ENCODE measurements at places on chromosomes 4 and X.

- no peak for DNase-seq
These were observed 501.1 kb downstream of the KCNIP4 start for GRCh38 chr4:21447301-21448054.

GRCh38 chrX:38260231-38260630 is 39.6 kb upstream of the SRPX start:
- DNase-seq, result no peak

DNA sequence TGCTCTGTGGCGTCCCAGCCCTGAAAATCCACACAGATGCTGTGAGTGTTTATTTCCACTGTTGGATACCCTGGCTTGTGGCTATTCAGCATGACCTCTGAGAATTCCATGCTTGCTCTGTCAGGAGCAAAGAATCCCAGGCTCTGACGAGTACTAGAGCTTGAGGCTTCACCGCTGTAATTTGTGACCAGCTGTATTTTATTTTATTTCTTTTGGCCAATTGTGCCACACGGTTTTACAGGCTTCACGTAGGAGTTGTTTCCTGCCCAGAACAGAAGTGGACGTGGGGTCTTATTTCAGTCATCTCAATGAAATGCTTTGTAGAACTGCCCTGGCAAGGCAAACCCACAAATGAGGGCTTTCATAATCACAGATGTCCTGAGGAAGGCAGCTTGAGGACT is 69.4 kb upstream of the CLDN34 start:
- no peak for DNase-seq

GRCh38 chr4:122285285-122285684 is 93.5 kb upstream of the ADAD1 start:
- no peak for DNase-seq

- no peak for DNase-seq
These were observed 83.1 kb upstream of the CLCN4 start for GRCh38 chrX:10073671-10074070.

Measured in DMS153 (cell line).